Fibroblast of upper back skin (primary cell): ENCODE measurements at places on chromosomes 16 and 17.
A peak's percentile ranks its signal among the peaks of the same experiment; 100 is the strongest.

- DNase-seq: no peak
Measured at GRCh38 chr17:56144223-56144622, 9.1 kb upstream of the ANKFN1 start.

DNA sequence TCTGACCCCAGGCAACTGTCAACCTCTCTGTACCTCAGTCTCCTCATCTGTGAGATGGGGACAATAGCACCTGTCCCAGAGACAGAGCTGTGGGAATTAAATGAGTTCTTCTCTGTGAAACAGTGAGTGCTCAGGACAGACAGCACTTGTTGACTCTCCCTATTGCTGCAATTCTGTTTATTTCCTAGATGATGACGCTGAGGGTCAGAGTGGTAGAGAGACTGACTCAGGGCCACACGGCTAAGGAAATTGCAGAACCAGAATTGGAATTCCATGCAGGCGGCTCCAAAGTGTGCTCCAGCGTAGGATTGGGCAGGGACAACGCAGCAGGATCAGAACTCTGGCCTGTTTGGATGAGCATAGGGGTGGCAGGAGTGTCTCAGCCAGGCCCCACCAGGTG is 302.2 kb downstream of the C16orf95 start:
- DNase-seq: no peak

GRCh38 chr17:16974569-16975276 is 2.8 kb upstream of the TNFRSF13B start:
- DNase-seq: no peak

DNA sequence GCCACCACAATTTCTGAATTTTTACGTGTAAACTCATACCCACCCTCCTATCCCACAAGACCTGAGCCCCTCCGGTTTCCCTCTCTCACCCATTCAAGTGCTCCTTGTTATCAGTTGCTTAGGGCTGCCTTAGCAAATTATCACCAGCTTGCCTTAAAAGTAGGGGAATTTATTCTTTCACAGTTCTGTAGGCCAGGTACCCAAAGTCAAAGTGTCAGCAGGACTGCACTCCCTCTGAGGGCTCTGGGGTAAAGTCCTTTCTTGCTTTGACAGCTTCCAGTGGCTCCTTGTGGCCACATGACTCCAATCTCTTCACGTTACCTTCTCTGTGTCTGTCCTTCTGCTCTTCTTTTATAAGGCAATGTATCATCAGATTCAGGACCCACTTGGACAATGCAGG is 7.9 kb upstream of the TMEM220 start:
- no peak for DNase-seq

DNA sequence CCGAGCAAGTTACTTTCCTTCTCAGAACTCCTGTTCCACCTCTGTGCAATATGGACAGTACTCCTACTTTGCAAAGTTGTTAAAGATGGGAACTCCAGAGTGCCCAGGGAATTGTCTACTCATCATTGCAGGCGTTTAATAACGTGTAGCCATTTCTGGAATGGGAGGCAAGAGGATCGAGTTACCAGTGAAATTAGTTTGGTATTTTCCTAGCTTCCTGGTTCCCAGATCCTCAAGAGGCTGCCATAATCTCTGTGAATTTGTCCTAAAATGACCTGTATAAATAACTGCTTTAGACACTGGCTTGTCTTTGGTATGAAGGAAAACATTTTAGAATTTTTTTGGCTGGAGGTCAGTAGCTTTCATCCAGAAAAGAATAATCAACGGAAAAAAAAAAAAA is 27.7 kb downstream of the WWOX start:
- DNase-seq: peak; percentile 68

DNA sequence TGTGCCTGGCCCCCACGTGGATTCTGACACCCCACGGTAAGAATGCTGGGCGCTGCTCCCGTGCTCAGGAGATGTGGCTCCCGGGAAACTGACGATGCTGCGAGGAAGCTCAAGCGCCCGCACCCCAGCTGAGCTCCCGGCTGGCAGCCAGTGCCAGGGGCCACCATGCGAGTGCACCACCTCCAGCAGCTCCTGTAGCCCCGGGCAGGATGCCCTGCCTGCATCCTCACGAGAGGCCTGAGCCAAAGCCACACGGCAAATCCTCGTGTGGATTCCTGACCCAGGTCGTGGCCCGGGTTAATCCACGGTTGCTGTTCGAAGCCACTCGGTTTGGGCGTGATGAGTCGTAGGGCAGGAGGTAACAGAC is 11.6 kb upstream of the DPEP1 start:
- DNase-seq: no peak

DNA sequence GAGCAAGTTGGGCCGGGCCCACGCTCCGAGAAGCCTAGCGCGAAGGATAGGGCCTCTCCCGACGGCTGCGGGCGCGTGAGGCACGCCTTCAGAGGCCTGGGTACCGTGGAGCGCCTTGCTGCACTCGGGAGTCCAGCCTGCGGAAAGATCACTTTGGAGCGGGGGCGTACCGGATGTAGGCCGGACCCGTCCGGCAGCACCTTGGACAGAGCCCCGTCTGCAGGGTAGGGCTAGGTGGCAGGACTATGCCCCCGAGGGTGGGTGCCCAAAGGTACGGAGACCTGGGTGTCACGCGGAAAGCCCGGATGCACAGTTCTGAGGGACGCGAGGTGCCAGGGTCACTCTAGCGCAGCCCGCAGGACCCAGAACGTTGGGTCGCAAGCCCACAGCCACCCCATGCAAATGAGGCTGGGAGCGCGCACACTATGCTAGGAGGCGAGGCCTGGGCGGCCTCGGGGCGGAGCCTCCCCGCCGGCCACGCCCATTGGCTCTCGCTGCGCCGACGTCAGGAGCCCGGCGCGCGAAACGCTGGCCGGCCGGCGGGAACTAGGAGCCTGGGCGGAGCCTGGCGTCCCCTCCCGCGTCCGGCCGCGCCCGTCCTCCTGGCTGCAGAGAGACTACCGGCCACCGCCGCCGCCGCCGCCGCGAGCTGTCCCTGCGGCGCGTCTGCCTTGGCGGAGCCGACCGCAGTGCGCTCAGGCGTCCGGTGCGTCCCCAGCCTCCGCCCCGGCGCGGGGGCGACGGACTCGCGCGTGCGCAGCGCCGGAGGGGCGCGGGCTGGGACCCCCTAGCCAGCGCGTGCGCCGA is at the start of gene PAQR4:
Gene PAQR4, plus strand, starts transcription at position 611 of the 807 bp plus-strand sequence. CDS start 327 bp downstream, outside the sequence.
- DNase-seq: peak; percentile 78

DNA sequence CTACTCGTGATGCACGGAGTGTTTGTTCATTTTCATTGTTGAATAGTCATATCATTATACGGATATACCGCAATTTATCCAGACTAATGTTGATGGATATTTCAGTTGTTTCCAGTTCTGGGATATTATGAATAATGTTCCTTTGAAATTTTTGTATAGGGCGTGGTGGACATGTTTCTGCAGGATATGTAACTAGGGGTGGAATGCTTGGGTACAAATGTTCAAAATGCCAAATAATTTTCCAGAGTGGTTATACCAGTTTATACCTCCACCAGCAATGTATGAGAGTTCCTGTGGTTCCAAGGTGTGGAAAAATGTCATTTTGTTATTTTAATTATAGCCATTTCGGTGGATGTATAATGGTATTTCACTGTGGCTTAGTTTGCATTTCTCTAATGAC is 53.6 kb downstream of the NUP88 start:
- no peak for DNase-seq

- peak; percentile 2 for DNase-seq
Measured at GRCh38 chr16:51994597-51994996, 552.3 kb downstream of the TOX3 start.

GRCh38 chr17:2423271-2423670 is 22.4 kb upstream of the MNT start:
- no peak for DNase-seq

DNA sequence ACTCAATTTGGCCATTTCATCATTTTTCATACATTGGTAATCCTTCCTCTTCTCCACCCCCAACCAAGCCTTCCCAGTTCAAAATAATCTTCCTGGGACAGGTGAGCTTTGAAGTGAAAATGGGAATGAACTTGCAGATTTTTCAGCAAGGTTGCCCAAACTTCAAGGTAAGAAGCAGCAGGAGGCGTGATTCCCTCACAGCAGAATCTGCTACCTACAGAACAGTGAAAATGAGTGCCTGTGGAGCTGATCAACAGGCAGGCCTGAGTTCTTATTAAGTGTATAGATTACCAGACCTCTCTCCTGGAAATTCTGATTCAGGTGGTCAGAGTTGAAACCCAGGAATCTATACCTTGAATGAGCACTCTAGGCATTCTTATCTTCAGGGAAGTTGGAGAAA is 356.6 kb downstream of the RBFOX1 start:
- DNase-seq: no peak

DNA sequence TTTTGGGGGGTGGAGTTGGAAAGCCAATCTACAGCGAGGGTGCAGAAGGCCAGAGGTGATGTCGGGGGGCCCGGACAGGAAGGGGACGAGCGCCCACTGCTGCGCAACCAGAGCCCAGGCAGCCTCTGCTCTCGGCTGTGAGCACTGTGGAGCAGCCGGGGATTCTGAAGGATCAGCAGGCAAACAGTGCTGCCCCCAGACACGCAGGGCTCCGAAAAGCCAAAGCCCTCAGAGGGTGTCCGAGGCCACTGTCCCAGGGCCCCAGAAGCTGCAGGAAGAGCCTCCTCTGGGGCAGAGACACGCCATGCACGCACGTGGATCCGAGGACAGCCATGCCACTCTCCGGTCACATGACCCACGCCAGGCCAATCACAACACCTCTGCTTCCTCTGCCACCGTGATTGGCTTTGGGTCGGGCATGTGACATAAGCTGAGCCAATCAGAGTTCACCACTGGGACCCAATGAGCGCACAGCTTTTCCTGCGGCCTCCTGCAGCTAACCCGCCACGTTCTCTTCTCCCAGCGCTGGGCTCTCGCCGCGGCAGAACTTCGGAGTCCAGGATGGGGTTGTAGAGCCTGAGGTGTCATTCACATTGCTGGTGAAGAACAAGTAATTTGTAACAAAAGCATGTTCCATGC is 40.7 kb downstream of the ACTG1 start:
- DNase-seq: peak; percentile 93

DNA sequence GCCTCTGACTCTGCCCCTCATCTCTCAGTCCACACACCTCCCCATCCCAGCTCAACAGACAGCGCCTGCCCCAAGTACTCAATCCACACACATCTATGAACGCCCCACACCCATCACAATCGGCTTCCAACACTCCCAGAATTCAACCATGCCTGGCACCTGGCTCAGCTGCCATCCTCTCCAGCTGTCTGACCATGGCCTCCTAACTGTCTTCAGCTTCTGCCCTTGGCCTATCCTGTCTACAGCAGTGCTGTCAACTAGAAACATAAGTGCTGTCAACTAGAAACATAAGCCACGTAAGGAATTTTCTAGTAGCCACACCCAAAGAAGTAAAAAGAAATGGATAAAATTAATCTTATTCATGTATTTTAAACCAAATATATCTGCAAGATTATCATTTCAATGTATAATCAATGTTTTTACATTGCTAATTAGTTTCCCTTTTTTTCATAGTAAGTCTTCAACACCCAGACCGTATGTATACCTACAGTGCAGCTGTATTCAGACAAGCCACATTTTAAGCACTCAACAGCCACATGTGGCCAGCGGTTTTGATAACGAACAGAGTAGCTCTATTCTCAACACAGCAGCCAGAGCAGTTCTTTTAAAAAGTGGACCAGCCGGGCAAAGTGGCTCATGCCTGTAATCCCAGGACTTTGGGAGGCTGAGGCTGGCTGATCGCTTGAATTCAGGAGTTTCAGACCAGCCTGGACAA is 48.6 kb upstream of the ZNF423 start:
- DNase-seq: no peak

DNA sequence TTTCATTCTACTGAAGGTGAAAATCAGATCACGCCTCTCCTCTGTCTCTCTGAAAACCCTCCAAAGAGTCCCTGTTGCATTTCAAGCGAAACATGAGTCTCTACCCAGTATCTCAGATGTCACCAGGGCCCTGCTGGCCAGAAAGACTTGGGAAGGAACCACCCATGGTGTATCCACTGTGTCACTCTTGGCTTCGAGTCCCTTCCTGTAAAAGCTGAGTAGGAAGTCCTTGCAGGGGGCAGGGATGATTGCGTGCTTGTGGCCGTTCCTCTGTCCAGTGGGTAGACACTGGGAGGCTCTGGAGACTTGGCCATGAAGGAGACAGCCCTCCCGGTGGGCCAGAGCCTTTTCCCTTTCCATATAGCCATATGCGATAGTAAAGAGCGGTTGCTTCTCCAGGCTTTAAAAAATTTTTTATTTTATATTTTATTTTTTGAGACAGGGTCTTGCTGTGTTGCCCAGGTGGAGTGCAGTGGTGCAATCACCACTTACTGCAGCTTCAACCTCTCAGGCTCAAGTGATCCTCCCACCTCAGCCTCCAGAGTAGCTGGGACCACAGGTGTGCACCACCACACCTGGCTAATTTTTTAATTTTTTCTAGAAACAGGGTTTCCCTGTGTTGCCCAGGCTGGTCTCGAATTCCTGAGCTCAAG is 19.0 kb upstream of the RMI2 start:
- no peak for DNase-seq

GRCh38 chr16:87192452-87193073 is 124.6 kb downstream of the C16orf95 start:
- DNase-seq: no peak

DNA sequence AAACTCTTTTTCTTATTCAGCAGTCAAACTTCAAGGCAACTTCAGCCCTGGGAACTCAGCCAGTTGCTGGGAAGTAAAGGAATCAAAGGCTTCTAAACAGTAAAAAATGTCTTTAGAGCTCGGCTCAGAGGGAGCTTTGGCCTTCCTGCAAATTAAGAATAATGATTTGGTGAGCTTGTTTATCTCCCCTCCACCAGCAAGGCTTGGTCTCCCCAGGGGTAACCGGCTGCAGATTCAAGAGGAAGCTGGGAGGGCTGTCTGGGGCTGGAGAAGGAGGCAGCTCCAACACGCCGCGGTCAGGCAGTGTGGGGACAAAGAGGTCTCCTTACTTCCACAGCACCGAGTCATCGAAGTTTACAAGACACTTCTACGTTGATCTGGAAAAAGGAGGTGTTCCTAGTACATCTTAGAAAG is 17.7 kb upstream of the DOC2B start:
- peak; percentile 15 for DNase-seq

DNA sequence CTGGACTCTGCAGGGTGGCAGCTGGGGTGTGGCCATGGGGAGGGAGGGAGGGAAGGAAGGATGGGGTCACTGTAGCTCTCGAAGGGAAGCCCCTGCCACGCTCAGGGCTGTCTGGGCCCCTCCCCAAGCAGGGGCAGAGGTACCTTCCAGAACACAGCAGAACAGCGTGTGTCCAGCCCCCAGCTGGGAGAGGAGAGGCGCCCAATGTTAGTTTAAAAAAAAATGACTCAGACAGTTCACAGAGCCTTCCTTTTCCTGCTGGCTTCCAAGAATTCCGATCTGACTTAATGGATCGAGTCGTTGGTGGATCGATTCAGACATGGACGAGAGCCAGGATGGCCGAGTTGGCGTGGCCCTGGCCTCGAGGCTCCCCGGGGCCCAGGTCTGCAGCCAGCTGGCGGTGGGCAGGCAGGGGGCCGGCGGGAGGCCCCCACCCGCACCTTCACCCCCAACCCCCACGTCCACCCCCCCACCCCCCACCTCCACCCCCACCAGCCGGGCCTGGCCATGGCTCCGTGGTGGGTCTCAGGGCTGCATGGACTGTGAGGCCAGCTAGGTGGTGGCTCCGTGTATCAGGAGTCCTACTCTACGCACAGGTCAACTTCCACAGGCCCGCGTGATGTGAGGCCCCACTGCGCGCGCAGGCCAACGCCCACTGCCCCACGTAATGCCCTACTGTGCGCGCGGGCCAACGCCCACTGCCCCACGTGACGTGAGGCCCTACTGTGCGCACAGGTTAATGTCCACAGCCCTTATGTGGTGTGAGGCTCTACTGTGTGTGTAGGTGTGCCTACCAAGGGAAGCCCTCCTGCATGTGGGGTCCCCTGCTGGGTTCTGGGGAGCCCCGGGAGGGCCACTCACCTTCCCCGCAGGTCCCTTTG is 21.8 kb downstream of the CACNA1H start:
- peak; percentile 54 for DNase-seq
